ENCODE measurements at places on chromosomes 12 and 14.
A peak's percentile ranks its signal among the peaks of the same experiment; 100 is the strongest.

- no peak for DNase-seq
Measured at GRCh38 chr12:115467531-115467930, 783.6 kb upstream of the TBX3 start.

GRCh38 chr14:89432226-89432625, 15.2 kb upstream of the FOXN3 start:
- no peak for DNase-seq

- no peak for DNase-seq
Measured at GRCh38 chr12:25556153-25556552, 3.1 kb upstream of the LMNTD1 start.

GRCh38 chr12:80494836-80495235, 50.8 kb downstream of the PTPRQ start:
- no peak for DNase-seq

GRCh38 chr12:91948504-91948903, 197.1 kb downstream of the BTG1 start:
- DNase-seq, result no peak

DNA sequence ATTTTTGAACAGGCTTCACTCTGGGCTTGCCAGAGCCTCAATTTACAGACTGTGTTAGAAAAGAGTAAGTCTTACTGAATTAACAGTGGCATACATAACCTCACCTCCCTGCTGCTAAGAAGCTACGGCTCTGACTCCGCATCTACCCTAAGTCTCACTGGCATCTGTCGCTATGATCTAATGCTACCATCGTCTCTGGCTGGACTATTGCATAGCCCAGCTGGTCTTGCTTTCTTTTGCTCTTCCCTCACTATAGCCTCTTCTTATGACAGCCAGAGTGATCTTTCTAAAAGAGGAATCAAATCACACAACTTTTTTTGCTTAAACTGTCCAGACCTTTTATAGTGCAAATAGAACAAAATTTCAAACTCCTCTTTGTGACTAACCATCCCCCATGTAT, 81.1 kb downstream of the SLC24A4 start:
- no peak for DNase-seq

DNA sequence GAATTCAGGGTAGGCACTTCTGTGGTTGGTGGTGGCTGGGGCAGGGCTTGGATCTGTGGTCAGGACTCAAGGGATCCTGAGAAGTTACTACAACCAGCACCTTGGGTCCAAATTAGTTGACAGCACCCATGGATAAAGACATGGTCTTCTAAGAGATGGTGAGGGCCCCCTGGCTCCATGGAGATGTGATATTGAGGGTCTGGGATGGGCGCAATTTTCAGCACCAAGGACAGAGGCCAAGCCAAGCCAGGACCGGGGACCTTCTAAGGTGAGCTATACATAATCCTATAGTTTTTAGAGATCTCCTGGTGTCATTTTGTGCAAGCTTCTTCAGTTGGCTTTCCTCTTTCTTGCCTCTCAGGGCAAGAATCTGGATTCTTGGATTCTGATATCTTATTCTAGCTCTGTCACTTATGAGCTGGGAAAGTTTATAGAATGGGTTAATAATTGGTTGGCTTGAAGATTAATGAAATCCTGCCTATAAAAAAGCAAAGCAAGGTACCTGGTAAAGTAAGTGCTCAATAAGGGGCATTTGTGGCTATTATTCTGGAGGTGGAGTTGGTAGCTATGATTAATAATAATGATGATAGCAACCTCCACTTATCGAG, 130.1 kb upstream of the LHX5 start:
- DNase-seq, result no peak

- DNase-seq, result no peak
Measured at GRCh38 chr12:132909030-132909368, 21.6 kb upstream of the CHFR start.

DNA sequence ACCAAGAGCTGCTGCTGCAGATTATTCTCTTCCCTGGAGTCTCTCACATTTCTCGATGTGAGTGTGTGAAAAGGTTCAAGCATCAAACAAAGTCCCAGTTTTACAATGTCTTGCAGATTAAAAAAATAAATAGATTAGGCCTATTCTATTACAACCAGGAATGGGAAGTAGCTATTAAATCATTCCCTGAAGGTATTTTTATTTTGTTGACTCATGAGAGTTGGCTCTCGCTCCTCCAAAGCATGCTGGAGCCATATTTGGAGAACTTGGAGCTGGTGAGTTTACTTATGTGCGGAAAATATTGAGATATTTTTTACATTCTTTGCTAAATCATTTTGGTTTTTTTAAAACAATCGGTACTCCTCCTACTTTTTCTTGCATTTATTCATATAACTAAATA, 572.3 kb downstream of the ETNK1 start:
- DNase-seq, result no peak

GRCh38 chr14:103543140-103543539, 14.1 kb downstream of the TRMT61A start:
- DNase-seq, result no peak

GRCh38 chr12:27236498-27236897, 7.6 kb upstream of the STK38L start:
- DNase-seq, result no peak

DNA sequence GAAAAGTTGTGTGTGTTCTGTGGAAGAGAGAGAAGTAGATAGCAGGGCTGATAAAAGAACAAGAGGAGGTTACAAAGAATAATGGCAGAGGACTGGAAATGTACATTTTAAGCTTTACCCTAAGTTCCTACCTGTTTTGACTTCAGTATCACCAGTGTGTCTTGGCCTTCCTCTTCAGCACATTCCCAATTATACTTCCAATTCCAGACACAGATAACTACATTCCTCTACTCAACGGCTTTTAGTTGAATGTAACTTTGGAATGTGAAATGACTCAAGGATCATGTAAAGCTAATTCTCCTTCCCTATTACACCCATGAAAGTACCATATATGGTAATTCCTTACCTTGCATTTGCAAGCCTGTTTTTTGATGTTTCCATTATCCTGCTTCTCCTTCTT, 5.0 kb downstream of the MGST1 start:
- peak; percentile 60 for DNase-seq

DNA sequence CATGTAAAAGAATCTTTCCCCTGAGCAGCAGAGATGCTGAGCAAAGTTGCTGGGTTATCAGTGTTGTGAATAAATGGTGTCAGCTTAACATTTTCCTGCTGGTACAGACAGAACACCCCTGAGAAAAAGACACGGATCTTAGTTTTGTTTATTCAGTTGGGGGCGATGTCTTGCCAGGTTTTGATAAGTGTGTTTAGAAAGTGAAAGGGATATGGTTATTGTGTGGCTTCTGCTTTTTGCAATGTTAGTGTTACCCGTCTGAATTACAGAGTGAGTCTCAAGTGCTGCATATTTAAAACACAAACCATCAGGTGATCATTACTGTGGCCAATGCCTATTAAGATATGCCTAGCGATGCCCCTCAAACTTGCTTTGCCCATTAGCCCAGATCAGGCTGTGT, 864.6 kb upstream of the SEL1L start:
- DNase-seq, result no peak

- peak; percentile 97 for DNase-seq
Measured at GRCh38 chr14:100486025-100486828, 101.0 kb downstream of the BEGAIN start.

DNA sequence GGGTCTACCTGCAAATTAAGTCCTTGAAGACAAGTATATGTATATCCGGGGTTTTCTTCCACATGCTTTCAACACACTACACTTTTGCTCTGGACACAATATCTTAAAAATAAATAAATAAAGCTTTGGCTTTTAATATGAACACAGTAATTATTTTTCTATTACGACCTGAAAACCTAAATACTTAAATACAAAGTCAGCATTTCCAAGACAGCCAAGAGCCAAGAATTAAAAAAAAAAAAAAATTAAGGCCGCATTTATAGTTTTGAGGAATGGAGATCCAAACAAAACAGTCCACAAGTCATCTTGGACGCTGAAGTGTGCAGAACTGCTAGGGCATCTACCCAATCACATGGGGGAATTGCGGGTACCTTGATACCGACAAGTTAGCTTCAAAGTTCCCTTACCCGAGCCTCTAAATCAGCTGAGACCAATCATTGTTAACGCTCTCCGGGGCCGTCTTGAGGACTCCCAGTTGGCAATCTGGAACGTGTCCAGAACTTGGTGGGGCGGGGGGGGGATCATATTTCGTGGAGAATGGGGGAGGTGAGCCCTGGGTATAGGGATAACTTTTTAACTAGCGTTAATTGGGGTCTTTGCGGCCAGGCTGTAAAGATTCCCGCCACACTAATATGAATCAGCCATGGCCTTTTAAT, 731 bp upstream of the PCNX4 start:
- DNase-seq, result peak; percentile 69

- peak; percentile 87 for DNase-seq
Measured at GRCh38 chr12:62703011-62703380, 232.0 kb downstream of the PPM1H start.

- DNase-seq, result no peak
Measured at GRCh38 chr12:95674163-95674562, 116.4 kb downstream of the NTN4 start.

DNA sequence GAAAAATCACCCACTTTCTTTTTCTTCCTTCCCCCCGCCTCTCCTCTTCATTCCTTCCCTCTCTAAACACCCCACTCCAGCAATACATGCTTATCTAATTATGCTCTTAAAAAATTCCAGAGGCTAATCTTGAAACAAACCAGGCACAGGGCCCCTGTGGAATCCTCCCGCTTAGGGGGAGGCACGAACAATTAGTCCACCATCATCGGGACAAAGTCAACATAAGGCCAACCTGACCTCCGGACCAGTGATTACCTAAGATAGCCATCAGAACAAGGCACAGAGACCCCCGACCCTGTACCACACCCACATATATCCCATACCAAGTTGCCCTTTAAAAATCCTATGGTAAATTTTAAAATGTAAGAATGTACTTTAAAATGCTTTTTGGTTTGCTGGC, 47.1 kb downstream of the KIF21A start:
- DNase-seq, result no peak
